ENCODE measurements at places on chromosomes 11 and 22. TPM values are rescaled to one million over a fixed set of nuclear protein-coding genes. Genes with fewer than 3 reads are reported as not detected.

BTG4 gene
- not detected for total RNA-seq

SPDYC gene
- total RNA-seq: not detected

PDE2A gene
- total RNA-seq: not detected

RFPL1 gene
- total RNA-seq: not detected
